Heart left ventricle (tissue), 16 donors: ENCODE measurements at places on chromosomes 3 and 15. TPM values are rescaled to one million over a fixed set of nuclear protein-coding genes. Genes with fewer than 3 reads are reported as not detected.
A peak's percentile ranks its signal among the peaks of the same experiment; 100 is the strongest.

DNA sequence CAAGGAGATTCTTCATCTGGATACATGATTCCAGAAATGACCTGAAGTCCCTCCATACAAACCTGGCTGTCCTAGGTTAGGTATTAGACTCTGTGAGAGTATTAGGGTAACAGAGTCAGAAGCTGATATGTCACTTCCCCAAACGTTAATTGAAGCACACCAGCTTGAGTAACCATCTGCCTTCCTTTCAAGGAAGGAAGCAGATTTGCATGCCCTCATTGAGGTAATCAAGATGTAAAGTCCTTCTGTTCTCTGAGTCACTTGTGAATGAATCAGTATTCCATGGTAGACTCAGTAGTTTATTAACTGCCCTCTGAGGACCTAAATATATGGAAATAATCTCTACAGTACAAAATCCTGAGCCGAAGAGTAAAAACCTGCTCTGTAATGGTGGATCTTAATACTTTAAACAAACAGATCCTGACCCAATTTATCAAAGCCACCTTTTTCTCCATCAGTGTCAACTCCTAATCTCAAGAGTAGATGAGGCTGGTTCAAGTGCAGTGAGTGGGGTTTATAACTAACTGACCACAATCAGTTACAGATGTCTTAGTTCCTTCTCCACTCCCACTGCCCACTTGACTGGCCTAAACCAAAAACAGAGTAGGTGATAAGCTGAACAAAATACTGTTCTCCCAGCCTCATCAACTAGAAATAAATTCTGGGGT is 246.2 kb upstream of the CHRM5 start:
- no peaks in the 10 kb centered on the region for H3K27me3 ChIP-seq
- H3K36me3 ChIP-seq: no peaks in the 10 kb centered on the region
- H3K4me3 ChIP-seq: no peak overlapping the region

- H3K27me3 ChIP-seq: peaks cover 7% of the 10 kb centered on the region
- DNase-seq: no peak
- H3K4me3 ChIP-seq: no peak overlapping the region
Measured at GRCh38 chr15:75309711-75310110, 26.2 kb upstream of the COMMD4 start.

DNA sequence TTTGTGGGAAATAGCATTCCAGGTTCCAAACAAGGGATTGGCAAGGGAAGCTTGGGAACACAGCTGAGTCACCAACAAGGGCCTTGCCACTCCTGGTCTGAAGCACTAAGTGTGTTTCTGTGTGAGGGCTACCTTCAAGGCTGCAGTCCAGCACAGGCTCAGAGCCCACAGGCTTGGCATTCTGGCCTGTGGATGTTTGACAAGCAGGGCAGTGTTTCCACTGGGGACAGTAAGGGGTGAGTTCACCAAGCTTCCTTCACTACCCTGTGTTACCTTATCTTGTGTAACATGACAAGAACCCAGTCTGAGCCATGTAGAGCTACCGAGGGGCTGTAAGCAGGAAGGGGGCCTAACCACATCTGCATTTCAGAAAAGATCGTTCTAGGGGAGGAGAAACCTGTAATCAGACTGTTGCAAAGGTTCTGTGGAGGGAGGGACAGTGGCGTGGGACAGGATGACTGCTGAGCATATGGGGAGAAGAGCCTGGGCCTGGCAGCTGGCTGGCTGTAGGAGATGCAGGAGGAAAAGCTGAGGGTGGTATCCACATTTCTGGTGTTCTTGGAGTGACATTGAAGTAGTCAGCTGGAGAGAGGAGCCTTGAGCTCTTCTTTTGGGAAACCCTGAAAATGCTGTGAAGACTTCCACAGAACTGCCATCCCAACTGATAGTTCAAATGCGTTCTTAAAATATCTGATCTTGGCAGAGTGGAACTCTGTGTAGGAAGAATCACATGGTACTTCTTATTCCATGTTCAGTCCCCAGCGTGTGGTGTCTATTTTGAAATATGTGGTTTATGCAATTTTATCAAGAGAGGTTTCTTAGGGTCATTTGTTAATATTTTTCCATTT is 61.3 kb downstream of the CTDSPL start:
- H3K4me3 ChIP-seq: no peak overlapping the region
- peak overlapping the region; percentile 77 for H3K27ac ChIP-seq
- peaks cover 81% of the 10 kb centered on the region for H3K4me1 ChIP-seq
- DNase-seq: no peak
- no peaks in the 10 kb centered on the region for H3K27me3 ChIP-seq
- no peaks in the 10 kb centered on the region for H3K36me3 ChIP-seq

DNA sequence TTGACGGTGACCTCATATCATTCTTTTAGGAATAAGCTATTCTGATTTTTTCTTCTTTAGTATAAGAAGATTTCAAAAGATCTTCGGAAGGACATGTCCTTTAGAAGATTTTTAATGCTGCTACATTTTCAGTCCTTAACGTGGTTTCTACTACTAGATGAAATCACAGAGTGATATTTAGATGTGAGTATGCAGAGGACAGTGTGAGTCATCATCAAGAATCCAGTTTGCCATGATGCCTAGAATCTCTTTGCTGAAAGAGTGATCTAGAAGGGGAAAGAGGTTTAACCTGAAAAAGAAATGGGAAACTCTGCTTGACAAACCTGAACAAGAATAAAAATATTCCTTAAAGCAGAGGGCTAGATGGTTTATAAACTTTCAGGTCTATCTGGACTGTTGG is 43.2 kb downstream of the SLC7A14 start:
- H3K36me3 ChIP-seq: no peaks in the 10 kb centered on the region
- no peaks in the 10 kb centered on the region for H3K4me1 ChIP-seq
- no peak overlapping the region for H3K4me3 ChIP-seq
- no peak for DNase-seq

DNA sequence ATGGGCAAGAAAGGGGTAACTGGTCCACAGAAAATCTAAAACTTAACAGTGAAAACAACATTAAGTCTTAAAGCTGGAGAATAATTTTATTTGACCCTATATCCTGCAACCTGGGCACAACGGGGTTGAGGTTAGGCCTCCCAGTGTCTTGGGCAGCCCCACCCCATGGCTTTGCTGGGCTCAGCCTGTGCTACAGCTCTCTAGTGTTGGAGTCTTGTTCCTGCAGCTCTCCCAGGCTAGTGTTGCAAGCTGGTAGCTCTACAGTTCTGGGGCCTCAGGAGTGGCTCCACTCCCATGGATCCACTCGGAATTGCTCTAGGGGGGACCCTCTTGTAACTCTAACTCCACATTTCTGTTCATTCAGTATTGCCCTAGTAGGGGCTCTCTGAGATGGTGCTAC is 24.9 kb upstream of the GNB4 start:
- H3K4me3 ChIP-seq: no peak overlapping the region
- peaks cover 7% of the 10 kb centered on the region for H3K4me1 ChIP-seq
- H3K36me3 ChIP-seq: no peaks in the 10 kb centered on the region
- no peaks in the 10 kb centered on the region for H3K27me3 ChIP-seq
- DNase-seq: no peak

GRCh38 chr3:42110631-42111030 is 19.5 kb downstream of the TRAK1 start:
- DNase-seq: no peak
- H3K27ac ChIP-seq: no peak overlapping the region
- H3K27me3 ChIP-seq: no peaks in the 10 kb centered on the region
- H3K4me1 ChIP-seq: peaks cover 17% of the 10 kb centered on the region

DNA sequence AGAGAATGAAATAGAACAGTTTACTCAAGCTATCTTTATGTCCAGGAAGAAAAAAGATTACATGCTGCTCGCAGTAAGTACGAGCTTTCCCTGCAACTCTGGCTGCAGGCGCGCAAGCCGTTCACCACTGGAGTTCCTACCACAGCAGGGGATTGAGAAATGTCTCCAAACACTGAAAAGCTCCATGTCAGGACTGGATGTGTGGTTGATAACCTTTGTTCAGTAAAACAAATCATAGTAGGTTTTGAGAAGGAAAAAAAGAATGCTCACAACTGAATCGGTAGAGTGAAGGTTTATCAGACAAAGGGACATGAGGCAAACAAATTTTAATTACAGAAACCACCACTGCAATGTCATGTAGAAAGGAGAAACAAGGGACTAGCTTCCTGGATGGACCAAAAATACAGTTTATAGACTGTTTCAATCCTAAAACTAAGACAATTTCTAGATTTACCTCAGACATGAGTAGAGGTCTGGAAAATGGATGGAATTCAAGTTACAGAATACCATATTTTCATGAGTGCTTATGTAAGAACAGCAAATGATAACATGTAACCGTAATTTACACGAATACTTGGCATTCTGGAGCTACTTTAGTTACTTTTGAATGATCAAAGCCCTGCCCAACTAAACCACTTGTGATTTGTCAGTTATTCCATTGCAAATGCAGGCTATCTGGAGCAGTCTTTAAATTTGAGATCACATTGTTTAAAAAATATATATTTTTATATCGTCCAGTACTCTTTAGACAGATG is 471.1 kb downstream of the SHQ1 start:
- peaks cover 12% of the 10 kb centered on the region for H3K36me3 ChIP-seq
- H3K27me3 ChIP-seq: no peaks in the 10 kb centered on the region
- H3K27ac ChIP-seq: no peak overlapping the region
- H3K4me3 ChIP-seq: no peak overlapping the region

GRCh38 chr3:166837535-166837934 is 542.6 kb downstream of the ZBBX start:
- no peak for DNase-seq
- H3K4me3 ChIP-seq: no peak overlapping the region
- no peaks in the 10 kb centered on the region for H3K36me3 ChIP-seq
- H3K27ac ChIP-seq: no peak overlapping the region

DNA sequence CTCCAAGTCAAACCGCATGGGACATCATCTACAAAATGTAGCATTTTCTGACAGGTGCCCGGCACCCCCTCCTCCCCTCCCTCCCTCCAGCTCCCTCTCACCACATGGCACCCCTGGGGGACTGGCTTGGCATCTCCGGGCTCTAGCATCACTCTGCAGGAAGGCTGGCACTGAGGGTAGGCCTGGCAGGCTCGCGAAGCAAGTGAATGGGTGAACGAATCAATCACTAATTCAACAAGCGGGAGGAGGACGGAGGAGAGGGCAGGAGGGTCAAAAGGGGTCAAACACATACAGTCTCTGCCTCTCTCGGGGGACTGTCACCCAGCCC is 155.7 kb downstream of the NUP210 start:
- no peaks in the 10 kb centered on the region for H3K4me1 ChIP-seq
- no peaks in the 10 kb centered on the region for H3K27me3 ChIP-seq
- no peak for DNase-seq
- no peak overlapping the region for H3K4me3 ChIP-seq
- no peak overlapping the region for H3K27ac ChIP-seq

- H3K4me1 ChIP-seq: no peaks in the 10 kb centered on the region
- no peaks in the 10 kb centered on the region for H3K27me3 ChIP-seq
- H3K27ac ChIP-seq: no peak overlapping the region
Measured at GRCh38 chr15:95869920-95870319, 460.6 kb upstream of the NR2F2 start.

DNA sequence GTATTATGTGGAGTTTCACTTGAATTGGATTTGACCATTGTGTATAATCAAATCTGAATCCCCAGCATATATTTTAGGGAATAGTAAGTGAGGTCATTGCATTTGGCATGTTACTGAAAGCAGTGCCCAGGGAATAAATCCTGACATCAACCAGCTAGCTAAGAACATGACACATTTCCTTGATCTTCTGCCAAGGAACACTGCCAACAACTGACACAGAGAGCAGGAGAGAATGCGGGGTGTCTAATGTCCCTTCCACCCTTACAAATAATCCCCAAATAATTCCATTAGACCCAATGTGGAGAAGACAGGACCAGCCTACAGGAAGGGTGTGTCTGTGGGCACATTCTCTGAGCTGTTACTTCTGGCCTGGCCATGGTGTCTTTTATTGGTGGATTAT is 30.6 kb upstream of the UBE3A start:
- no peaks in the 10 kb centered on the region for H3K27me3 ChIP-seq
- H3K4me1 ChIP-seq: no peaks in the 10 kb centered on the region
- H3K4me3 ChIP-seq: no peak overlapping the region
- H3K36me3 ChIP-seq: no peaks in the 10 kb centered on the region
- DNase-seq: peak; percentile 53

DNA sequence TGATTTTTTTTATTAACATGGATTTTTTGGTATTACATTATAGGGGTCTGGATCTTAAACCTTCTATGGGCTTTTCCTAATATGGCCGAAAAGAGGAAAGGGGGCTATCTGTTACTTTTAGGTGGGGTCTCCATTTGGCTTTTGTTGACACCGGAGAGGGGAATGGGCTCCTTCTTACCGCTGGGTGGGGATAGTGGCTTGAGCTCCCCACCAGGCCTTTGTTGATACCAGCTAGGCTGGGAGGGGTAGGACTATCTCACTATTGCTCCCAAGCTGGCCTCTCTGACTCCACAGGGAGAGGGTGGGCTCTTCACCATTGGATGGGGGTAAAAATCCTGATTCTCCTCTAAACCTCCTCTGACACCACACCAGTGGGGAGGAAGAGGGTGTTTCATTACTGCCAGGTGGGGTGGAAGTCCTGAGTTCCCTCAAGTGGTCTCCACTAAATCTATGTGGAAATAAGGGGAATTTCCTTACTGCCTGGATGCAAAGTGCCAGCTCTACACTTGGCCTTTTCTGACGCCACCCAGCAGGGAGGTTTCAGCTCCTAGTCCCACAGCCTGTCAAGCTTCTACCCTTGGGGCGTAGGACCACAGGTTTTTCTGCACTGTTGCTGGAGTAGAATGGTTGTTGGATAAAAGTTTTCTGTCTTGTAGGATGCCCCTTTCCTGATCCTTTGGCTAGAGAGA is 572.3 kb downstream of the MAGI1 start:
- H3K36me3 ChIP-seq: no peaks in the 10 kb centered on the region
- no peaks in the 10 kb centered on the region for H3K4me1 ChIP-seq
- DNase-seq: no peak
- no peak overlapping the region for H3K4me3 ChIP-seq

- peaks cover 15% of the 10 kb centered on the region for H3K4me1 ChIP-seq
- peak; percentile 60 for DNase-seq
- H3K27ac ChIP-seq: peak overlapping the region; percentile 61
- H3K27me3 ChIP-seq: no peaks in the 10 kb centered on the region
Measured at GRCh38 chr3:192957441-192958021, 39.9 kb upstream of the MB21D2 start.

Gene AGBL1
- total RNA-seq: not detected

Gene HCN4
- total RNA-seq: 7.6 TPM

Gene TERC
- total RNA-seq: not detected

Gene ENTPD3
- total RNA-seq: 0.12 TPM
